ENCODE measurements at places on chromosomes 7 and 10.

GRCh38 chr7:29008590-29008989 lies 50.5 kb upstream of the TRIL start:
- no peak overlapping the region for H3K4me3 ChIP-seq
- DNase-seq, result no peak
- H3K36me3 ChIP-seq, result no peaks in the 10 kb centered on the region
- no peak overlapping the region for H3K27ac ChIP-seq

DNA sequence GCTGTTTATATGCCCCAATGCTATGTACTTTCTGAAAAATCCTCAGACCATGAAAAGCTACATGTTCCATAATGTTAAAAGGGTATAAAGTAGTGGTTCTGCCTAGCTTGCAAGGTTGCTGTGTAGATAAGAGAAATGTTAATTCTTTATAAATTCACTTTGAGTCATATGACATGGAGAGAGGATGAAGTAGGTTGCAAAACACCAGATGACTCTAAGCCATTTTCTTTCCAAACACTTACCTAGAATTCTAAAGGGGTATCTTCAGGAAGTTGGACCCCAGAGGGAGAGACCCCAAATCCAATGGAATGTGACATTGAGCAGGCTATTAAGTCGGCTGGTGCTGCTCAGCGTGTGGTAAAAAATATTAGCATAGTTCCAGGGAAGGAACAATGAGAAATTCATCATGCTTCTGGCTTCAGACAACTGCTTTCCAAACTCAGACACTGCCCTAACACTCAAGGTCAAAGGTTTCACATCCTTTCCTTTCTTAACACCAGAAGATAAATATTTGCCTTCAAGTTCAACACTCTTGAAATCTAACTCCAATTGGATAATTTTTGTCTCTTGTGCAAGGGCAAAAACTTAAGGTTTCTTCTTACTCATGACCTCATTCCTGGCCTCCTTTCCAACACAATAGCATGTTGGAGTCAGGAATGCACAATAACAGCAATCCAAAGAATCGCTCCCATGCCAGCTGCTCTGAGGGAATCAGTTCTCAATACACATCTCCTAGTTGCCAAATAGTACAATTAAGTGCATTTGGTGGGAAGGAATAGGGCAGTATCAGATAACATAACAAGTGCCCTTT lies 100.7 kb upstream of the AFAP1L2 start:
- H3K36me3 ChIP-seq, result no peaks in the 10 kb centered on the region
- H3K27ac ChIP-seq, result peak overlapping the region; percentile 94
- no peak overlapping the region for H3K4me3 ChIP-seq
- DNase-seq, result no peak
- peaks cover 28% of the 10 kb centered on the region for H3K4me1 ChIP-seq
- no peaks in the 10 kb centered on the region for H3K27me3 ChIP-seq

- H3K27me3 ChIP-seq, result no peaks in the 10 kb centered on the region
- no peak for DNase-seq
- no peaks in the 10 kb centered on the region for H3K36me3 ChIP-seq
- no peak overlapping the region for H3K27ac ChIP-seq
- H3K4me3 ChIP-seq, result no peak overlapping the region
Measured at GRCh38 chr7:131934452-131934851, 378.0 kb upstream of the PODXL start.

DNA sequence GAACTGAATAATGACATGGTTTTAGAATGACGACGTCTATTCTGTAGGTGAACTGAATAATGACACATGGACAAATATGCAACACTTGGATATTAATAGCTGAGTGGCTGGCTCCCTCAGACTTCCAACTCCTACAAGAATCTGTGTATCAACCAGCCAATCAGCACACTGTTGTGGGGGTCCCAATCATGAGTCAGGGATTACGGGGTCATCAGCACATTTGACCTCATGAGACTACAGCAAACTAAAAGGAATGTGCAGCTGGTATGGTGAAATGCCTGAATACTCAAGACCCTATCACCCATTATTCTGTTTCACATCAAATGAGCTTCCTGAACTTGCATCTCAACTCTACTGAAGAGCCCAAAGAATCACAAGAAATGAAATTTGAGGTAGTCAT lies 192.5 kb downstream of the ANK3 start:
- no peak overlapping the region for H3K4me3 ChIP-seq
- H3K36me3 ChIP-seq, result no peaks in the 10 kb centered on the region
- no peaks in the 10 kb centered on the region for H3K4me1 ChIP-seq
- no peak overlapping the region for H3K27ac ChIP-seq

DNA sequence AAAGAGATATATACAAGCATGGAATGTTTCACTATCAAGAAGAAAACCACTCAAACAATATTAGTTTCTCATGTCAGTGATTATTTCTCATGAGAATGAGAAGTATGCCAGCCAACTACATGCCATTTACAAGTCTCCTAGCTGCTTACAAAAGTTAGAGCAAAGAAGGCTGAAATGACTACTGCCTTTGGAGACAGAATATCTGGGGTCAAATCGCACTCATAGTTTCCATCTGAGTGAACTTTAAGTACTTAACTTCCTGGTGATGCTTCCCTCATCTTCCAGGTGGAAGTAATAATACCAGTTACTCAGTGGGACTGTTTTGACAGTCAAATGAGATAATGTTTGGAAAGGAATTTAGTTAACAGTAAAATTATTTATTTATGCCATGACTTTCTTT lies 42.0 kb upstream of the RHOBTB1 start:
- H3K36me3 ChIP-seq, result no peaks in the 10 kb centered on the region
- no peak overlapping the region for H3K4me3 ChIP-seq
- no peak for DNase-seq
- H3K27me3 ChIP-seq, result no peaks in the 10 kb centered on the region

- H3K4me1 ChIP-seq, result peaks cover 11% of the 10 kb centered on the region
- H3K27me3 ChIP-seq, result no peaks in the 10 kb centered on the region
- H3K4me3 ChIP-seq, result no peak within 1 kb of the TSS
Measured at GRCh38 chr10:15043674-15044073, at the start of gene OLAH. OLAH (plus strand) TSS chr10:15043943; CDS start chr10:15047289, 3,346 bp downstream.

Measured in esophagus squamous epithelium (tissue), 5 donors.